ENCODE measurements at places on chromosomes 2 and 18. TPM values are rescaled to one million over a fixed set of nuclear protein-coding genes. Genes with fewer than 3 reads are reported as not detected.

The CNTNAP5 gene
- total RNA-seq = 31.7 TPM

The IL37 gene
- total RNA-seq = 0.29 TPM

The SIX3 gene
- not detected for total RNA-seq

The SALL3 gene
- total RNA-seq = 0.17 TPM

DNA sequence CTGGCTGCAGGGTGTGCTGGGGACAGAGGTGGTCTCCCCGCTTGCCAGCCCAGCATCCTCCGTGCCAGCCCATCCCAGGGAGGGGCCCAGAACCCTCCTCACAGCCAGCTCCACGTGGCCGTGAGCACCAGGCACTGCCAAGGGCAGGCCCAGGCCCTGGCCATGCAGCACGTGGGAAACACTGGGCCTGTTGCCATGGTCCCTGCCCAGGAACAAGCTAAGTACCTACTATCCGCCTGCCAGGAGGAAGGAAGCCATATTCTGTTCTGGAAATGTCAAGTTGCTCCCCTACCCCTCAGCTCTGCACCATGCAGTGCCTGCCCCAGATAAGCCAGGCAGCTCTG is 250.6 kb downstream of the CYP26B1 start:
- no peak for DNase-seq

DNA sequence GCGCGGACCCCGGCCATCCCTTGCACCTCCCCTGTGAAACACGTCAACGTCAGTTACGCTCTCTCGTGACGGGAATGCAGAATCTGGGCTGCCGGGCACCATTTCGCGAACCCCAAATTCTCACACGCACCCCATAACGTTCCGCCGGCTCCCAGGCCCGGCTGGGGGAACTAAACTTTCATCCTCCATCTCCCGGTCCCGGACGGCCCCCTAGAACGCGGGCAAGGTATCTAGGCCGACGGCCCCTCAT is 544 bp downstream of the DNAJC27 start:
- DNase-seq = peak; percentile 21

- no peak for DNase-seq
These were observed 220.3 kb downstream of the C1D start for GRCh38 chr2:67842375-67842959.

DNA sequence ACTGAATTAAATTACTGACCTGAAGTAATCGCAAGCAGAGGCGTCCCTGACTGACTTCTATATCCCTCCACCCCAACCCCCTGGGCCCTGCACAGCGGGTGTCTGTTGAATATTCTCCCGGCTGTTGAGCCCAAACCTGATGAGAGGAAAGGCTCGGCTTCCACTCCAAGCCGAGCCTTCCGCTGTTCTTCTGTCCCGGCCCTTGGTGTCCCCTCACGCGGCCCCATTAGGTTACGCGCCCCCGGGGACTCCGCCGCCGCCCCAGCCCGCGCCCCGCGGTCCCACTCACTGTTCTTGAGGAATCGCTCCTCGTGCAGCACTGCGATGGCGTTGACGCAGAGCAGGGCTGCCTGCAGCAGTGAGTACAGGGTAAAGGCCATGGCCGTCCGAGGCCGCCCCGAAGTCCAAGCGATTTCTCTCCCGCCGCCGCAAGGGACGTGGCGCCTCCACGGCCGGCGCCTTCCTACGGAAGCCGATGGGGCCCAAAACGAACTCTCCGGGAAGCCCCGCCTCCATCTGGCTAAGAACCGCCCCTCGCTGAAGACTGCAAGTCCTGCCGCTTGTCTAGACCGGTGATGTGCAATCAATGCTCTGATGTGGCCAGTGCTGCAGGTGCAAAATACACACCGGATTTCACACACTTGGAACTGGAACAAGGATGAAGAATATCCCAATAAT is at the start of gene IER3IP1:
Gene IER3IP1, minus strand, starts transcription at position 467 of the 678 bp plus-strand sequence. Its CDS starts 87 bp downstream, at position 380.
- peak; percentile 93 for DNase-seq

DNA sequence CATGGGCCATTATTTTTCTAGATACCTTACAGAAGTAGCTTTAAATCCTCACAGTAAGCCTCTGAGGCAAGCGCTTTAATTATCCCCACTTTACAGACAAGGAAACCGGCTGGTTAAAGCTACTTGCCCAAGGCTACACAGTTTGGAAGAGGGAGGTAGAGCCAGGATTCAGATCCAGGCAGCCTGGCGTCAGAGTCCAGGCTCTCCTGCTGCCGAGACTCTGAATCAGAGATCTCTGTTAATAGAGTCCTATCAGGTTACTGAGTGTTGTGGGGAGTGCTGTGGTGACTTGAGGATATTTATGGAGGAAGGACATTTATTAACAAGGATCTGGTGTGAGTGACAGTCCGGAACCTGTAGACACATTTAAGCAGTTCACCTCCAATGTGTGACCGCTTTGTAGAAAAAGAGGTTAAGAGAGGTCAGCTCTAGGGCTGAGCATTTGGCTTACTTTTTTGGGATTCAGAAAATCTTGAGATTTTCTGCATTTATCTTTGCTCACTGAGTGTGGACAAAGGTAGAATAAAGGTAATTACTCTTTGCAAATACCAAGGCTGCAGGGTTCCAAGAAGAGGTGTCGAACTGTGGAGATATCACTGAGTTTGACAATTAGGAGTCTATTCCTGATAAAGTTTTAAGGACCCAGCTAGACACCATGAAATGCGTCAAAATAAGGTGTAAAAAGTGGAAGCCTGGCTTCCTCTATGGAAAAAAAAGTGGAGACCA is 1.6 kb upstream of the CEP192 start:
- no peak for DNase-seq

All from mucosa of gallbladder (tissue), 1 donor.